Activated CD8-positive, alpha-beta T cell treated with anti-CD3 and anti-CD28 coated beads, Interleukin-2, amount 10 ng/mL, durations not matched to agents 7 days and 5 days (primary cell): ENCODE measurements at places on chromosomes 1 and 21. TPM values are rescaled to one million over a fixed set of nuclear protein-coding genes. Genes with fewer than 3 reads are reported as not detected.
A peak's percentile ranks its signal among the peaks of the same experiment; 100 is the strongest.

DNA sequence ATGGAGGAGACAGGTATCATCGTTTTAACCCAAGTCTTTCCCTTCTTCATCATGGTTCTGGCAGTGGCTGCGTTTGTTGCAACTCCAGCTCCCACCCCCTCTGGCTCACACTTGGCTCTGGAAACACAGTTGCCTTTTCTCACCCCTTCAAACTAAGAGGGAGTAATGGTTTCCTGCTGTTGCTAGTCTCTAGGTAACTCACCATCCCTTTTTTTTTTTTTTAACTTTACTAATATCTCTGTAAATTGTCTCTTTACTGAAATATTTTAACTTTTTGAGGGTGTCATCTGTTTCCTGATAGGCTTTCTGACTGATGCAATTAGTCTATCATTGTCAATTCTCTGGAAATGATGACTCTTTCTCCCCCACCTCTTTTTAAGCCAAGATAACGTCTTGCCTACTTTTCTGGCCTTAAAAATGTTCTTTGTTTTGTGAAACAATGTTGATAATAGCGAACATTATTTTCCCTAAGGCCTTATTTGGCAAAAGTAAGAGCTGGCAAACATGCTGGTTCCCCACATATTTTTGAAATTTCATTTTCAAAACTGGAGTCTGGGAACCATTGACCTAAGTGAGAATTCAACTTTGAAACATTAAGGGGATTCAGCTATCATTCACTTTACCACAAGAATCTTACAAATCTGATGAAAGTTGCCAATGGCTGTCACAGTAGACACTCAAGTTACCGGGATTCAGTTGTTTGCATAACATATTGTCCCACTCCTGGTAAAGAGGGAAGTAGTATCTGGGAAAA, 85.3 kb downstream of the LEPR start:
- no peak overlapping the region for H3K27ac ChIP-seq
- H3K4me1 ChIP-seq = no peaks in the 10 kb centered on the region
- no peaks in the 10 kb centered on the region for H3K36me3 ChIP-seq
- H3K27me3 ChIP-seq = no peaks in the 10 kb centered on the region
- no peak for DNase-seq

- H3K4me1 ChIP-seq = no peaks in the 10 kb centered on the region
- H3K4me3 ChIP-seq = no peak overlapping the region
- no peaks in the 10 kb centered on the region for H3K36me3 ChIP-seq
- DNase-seq = no peak
- H3K27me3 ChIP-seq = no peaks in the 10 kb centered on the region
These were observed 31.4 kb upstream of the BECN2 start for GRCh38 chr1:241926141-241926540.

DNA sequence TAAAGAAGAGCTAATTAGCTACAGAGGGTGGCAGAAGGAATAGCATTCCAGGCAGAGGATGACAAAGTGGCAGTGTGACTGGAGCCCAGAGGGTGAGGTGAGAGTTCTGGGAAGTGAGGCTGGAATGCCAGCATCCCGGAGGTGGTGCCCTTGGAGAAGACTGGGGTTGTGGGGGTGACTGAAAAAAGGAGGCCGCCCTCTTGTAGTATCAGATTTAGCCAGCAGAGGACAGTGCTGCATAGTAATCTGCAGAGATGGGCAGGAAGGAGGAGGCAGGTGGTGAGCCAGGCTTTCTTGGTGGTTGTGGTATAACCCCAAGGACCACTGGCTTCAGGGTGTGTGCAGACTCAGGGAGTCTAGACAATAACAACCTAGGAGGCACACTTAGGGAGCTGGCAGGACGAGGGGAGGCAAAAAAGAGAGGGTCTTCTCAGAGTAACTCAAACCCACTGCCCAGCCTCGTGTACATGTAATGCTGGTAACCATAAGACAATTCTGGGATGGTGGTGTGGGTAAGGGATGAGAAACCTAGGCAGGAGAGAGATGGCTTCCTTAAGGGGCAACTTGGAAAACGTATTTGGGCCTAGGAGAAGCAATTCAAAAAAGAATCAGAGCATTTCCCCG, 30.5 kb downstream of the MROH7 start:
- H3K27me3 ChIP-seq = peaks cover 28% of the 10 kb centered on the region
- H3K4me1 ChIP-seq = peaks cover 10% of the 10 kb centered on the region
- no peaks in the 10 kb centered on the region for H3K36me3 ChIP-seq
- peak overlapping the region; percentile 10 for H3K27ac ChIP-seq
- DNase-seq = peak; percentile 87

- H3K36me3 ChIP-seq = peaks cover 15% of the 10 kb centered on the region
- peaks cover 38% of the 10 kb centered on the region for H3K4me1 ChIP-seq
- H3K4me3 ChIP-seq = peak overlapping the region; percentile 76
- no peak for DNase-seq
- H3K27ac ChIP-seq = peak overlapping the region; percentile 87
These were observed 825 bp downstream of the TMEM39B start for GRCh38 chr1:32073299-32074229.

- DNase-seq = peak; percentile 28
- no peaks in the 10 kb centered on the region for H3K36me3 ChIP-seq
- peaks cover 9% of the 10 kb centered on the region for H3K4me1 ChIP-seq
- H3K27ac ChIP-seq = peak overlapping the region; percentile 78
These were observed 35.8 kb downstream of the GREM2 start for GRCh38 chr1:240575981-240576662.

DNA sequence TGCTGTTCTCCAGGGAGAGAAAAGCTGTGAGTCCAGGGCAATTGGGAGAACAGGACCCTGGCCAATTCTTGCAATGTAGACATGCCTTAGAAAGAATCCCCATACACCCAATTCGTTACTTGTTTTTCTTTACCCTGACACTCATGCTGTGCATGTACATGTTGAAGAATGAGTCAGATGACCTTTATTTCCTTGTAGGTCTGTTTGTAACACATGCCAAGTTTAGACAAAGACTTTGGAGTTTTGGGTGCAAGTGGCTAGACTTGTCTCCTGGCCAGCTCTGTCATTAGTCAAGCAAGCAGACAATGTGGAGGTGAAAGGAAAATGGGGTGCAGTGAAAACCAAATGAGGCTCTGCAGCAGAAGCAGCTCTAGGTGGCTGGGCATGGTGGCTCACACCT, 38.1 kb downstream of the GNPAT start:
- no peaks in the 10 kb centered on the region for H3K27me3 ChIP-seq
- H3K36me3 ChIP-seq = peaks cover 33% of the 10 kb centered on the region
- H3K4me1 ChIP-seq = peaks cover 7% of the 10 kb centered on the region

- no peaks in the 10 kb centered on the region for H3K27me3 ChIP-seq
- DNase-seq = no peak
- no peak overlapping the region for H3K27ac ChIP-seq
- H3K4me1 ChIP-seq = peaks cover 20% of the 10 kb centered on the region
These were observed 20.1 kb downstream of the COP1 start for GRCh38 chr1:176187001-176187400.

GRCh38 chr1:208154679-208155642, 89.2 kb downstream of the PLXNA2 start:
- H3K36me3 ChIP-seq = no peaks in the 10 kb centered on the region
- H3K4me3 ChIP-seq = no peak overlapping the region
- H3K27me3 ChIP-seq = peaks cover 13% of the 10 kb centered on the region
- no peaks in the 10 kb centered on the region for H3K4me1 ChIP-seq

DNA sequence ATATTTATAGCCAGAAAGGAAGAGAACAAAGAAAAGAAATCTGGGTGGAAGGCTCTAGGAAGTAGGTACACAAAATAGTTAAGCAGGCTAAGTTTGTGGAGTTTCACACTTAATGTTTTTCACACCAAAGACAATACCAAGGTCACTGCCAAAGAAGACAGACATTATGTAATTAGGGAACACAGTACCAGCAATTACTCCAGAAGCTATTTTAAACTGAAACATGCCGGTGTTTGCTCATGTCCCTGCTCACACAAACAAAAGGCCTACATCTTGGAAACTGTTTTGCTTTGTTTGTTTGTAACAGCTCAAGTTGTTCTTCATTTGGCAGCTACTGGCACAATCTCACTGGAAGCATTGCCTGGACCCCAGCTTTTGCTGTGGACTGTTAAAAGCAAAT, 88.5 kb upstream of the DAB1 start:
- H3K27me3 ChIP-seq = no peaks in the 10 kb centered on the region
- DNase-seq = no peak
- no peak overlapping the region for H3K27ac ChIP-seq
- no peaks in the 10 kb centered on the region for H3K36me3 ChIP-seq
- H3K4me3 ChIP-seq = no peak overlapping the region

DNA sequence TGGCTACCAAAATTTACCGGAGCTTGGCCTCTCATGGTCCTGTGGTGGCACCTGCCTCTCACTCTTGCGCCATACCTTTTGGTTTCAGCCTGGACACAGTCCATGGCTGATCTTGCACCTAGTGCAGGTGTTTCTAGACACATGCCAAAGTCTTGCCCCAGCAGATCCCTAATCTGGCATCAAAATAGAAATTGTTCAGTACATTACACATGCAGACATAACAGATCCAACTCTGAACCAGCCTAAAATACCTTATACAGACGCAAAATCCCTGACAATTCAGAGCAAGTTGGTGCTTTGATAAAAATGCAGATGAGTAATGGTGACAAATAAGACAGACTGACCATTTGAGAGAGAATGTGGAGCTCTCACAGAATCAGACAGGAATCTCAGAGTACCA, 44.1 kb downstream of the NGF start:
- H3K4me1 ChIP-seq = no peaks in the 10 kb centered on the region
- no peaks in the 10 kb centered on the region for H3K36me3 ChIP-seq
- no peak overlapping the region for H3K27ac ChIP-seq

GRCh38 chr1:204087893-204088528, 15.1 kb downstream of the SOX13 start:
- no peaks in the 10 kb centered on the region for H3K36me3 ChIP-seq
- peak overlapping the region; percentile 8 for H3K27ac ChIP-seq
- H3K4me3 ChIP-seq = no peak overlapping the region
- peaks cover 2% of the 10 kb centered on the region for H3K27me3 ChIP-seq
- no peaks in the 10 kb centered on the region for H3K4me1 ChIP-seq

- peak overlapping the region; percentile 61 for H3K4me3 ChIP-seq
- peaks cover 75% of the 10 kb centered on the region for H3K4me1 ChIP-seq
- no peaks in the 10 kb centered on the region for H3K27me3 ChIP-seq
- peaks cover 11% of the 10 kb centered on the region for H3K36me3 ChIP-seq
These were observed 33.1 kb downstream of the PRDM2 start for GRCh38 chr1:13732971-13733667.

GRCh38 chr1:27496604-27497155, 6.7 kb upstream of the WASF2 start:
- DNase-seq = no peak
- no peak overlapping the region for H3K4me3 ChIP-seq
- H3K4me1 ChIP-seq = peaks cover 6% of the 10 kb centered on the region
- H3K27me3 ChIP-seq = no peaks in the 10 kb centered on the region

DNA sequence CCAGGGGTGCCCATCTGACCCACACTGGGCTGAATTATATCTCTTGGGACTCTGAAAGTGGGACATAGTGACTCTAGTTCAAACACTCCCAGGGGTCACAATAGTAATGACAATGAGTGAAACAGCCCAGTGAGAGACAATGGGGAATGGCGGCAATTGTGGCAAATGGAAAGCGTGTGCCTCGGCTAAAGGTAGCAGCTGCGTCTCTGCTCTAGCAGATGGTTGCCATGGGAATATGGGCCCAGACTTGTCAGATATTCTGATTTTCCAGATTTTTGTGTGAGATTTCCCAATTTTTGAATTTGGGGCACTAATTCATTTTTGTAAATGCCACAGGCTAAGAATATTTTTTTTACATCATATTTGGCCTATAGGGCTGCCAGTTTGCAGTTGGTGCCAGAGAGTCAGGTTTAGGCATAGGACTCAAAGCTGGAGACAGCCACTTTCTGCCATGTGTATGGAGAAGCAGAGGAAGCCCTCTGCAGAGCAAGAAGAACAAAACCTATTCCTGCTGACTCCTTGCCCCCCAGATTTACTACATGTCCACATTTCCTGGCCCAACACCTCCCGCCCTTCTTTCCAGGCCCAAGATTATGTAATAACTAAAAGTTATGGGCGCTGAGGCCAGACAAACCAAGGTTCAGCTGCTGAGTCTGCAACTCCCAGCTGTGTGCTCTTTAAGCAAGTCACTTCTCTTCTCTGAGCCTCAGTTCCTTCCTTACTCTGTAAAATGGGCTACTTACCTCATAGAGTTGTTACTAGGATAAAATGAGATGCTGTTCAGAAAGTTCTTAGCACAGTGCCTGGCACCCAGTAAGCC, 21.6 kb upstream of the PTP4A2 start:
- H3K36me3 ChIP-seq = no peaks in the 10 kb centered on the region
- no peak overlapping the region for H3K4me3 ChIP-seq
- H3K27ac ChIP-seq = peak overlapping the region; percentile 62

- H3K4me1 ChIP-seq = peaks cover 9% of the 10 kb centered on the region
- H3K27me3 ChIP-seq = peaks cover 2% of the 10 kb centered on the region
- no peaks in the 10 kb centered on the region for H3K36me3 ChIP-seq
- H3K4me3 ChIP-seq = no peak overlapping the region
These were observed 172.3 kb downstream of the SIPA1L2 start for GRCh38 chr1:232457595-232457994.

DNA sequence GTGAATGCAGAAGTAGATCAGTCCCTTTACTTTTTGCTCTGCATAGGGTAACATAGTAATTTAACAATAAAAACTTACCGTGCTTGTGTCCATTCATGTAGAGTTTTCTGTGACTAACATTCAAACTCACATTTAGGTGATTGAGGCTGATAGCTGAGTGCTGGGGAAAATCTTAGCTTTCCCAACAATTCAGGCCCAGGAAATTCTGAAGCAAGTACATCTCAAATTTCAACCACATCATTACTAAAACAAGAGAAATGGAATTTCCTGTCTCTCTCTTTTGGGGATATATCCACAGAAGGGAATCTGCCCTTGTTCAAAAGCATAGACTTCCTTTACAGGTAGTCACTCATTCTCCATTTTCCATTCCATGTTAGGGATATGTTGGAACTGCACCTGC, 33.1 kb upstream of the C1orf146 start:
- H3K27ac ChIP-seq = no peak overlapping the region
- H3K4me3 ChIP-seq = no peak overlapping the region
- no peaks in the 10 kb centered on the region for H3K4me1 ChIP-seq
- no peaks in the 10 kb centered on the region for H3K27me3 ChIP-seq
- no peaks in the 10 kb centered on the region for H3K36me3 ChIP-seq

C1QC gene
- total RNA-seq = not detected

OR2T11 gene
- total RNA-seq = not detected

SEC16B gene
- not detected for total RNA-seq

MTARC1 gene
- total RNA-seq = not detected

BRINP2 gene
- not detected for total RNA-seq

EDN2 gene
- not detected for total RNA-seq
